GM04504 (cell line): ENCODE measurements at places on chromosomes 6 and 20.

GRCh38 chr6:163438940-163439335 is 24.4 kb downstream of the QKI start:
- DNase-seq: no peak

GRCh38 chr20:62405108-62405980 is 1.7 kb downstream of the CABLES2 start:
- peak; percentile 15 for DNase-seq

GRCh38 chr6:125846292-125847024 is 55.7 kb downstream of the NCOA7 start:
- no peak for DNase-seq

DNA sequence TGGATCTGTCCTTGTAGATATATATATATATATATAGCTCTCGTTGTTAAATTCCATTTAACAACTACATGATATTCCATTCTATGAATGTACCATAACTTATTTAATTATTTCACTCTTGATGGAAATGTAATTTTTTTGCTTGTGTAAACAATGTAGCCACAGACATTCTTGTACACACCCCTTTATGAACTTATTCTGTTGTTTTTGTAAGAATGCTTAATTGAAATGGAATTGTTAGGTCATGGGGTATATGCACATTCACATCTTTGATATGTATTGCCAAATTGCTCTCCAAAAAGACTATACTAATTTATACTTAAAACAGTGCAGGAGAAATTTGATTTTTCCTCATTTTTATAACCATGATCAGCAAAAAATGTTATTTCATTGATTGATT is 67.2 kb downstream of the MAP3K4 start:
- DNase-seq: no peak

- no peak for DNase-seq
Observed at GRCh38 chr6:15442467-15442866, 196.6 kb downstream of the JARID2 start.

DNA sequence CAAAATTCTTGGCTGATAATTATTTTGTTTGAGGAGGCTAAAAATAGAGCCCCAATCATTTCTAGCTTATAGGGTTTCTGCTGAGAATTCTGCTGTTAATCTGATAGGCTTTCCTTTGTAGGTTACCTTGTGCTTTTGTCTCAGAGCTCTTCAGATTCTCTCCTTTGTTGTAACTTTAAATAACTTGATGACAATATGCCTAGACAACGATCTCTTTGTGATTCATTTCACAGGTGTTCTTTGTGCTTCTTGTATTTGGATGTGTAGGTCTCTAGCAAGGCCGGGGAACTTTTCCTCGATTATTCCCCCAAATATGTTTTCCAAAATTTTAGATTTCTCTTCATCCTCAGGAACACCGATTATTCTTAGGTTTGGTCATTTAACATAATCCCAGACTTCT is 376.5 kb upstream of the MAN1A1 start:
- no peak for DNase-seq

DNA sequence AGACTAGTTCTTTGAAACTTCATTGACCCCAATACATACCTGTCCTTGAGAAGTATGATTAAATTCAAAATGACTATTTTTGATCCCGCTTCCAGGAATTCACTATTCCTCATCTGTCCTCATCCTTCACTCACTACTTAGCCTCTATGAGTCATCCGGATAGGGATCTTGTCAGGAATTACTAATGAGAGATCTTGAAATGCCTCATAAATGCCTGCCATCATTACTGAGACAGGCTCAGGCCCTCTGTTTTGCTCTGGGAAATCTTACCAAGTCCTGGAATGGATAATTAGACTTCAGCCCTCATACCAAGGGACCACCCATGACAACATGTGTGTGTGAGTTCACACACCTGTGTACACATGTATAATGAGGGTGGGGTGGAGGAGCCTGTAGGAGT is 2.8 kb upstream of the CYP24A1 start:
- no peak for DNase-seq

- DNase-seq: no peak
Observed at GRCh38 chr6:16273256-16273655, 34.9 kb downstream of the GMPR start.

- no peak for DNase-seq
Observed at GRCh38 chr6:6723921-6724538, 135.5 kb downstream of the LY86 start.

GRCh38 chr6:7554533-7555275 is 13.2 kb downstream of the DSP start:
- DNase-seq: no peak

GRCh38 chr6:79755967-79756366 is 124.8 kb downstream of the SH3BGRL2 start:
- DNase-seq: no peak

DNA sequence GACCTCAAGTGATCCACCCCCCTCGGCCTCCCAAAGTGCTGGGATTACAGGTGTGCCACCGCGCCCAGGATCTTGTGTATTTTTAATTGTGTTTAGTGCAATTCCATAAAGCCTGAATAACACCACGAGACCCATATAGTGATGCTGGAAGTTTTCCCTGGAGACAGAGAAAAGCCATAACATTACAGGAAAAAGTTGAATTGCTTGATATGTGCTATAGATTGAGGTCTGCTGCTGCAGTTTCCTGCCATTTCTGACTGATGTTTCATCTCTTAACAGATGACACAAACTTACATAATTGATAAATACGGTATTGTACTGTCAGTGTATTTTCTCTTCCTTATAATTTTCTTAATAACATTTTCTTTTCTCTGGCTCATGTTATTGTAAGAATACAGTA is 7.3 kb upstream of the UBD start:
- DNase-seq: no peak

- DNase-seq: no peak
Observed at GRCh38 chr20:7938058-7938457, 2.2 kb downstream of the HAO1 start.

DNA sequence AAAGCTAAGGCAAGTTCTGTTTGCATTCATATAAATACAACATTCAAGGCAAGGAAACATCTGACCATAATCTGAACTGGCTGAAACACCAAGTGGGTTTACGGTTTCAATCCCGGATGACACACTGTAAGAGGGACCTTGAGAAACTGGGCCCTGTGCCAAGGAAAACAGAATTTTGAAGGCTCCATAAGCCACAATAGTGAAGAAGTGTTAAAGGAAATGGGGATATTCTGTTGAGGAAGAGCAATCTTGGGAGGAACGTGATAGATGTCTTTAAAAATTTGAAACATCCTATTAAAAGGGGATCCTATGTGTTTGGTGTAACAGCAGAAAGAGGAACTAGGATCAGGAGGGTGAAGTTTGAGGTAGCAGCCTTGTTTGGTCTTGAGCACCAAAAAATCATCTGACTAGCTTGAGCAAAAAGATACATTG is 82.4 kb upstream of the TAB2 start:
- DNase-seq: no peak

DNA sequence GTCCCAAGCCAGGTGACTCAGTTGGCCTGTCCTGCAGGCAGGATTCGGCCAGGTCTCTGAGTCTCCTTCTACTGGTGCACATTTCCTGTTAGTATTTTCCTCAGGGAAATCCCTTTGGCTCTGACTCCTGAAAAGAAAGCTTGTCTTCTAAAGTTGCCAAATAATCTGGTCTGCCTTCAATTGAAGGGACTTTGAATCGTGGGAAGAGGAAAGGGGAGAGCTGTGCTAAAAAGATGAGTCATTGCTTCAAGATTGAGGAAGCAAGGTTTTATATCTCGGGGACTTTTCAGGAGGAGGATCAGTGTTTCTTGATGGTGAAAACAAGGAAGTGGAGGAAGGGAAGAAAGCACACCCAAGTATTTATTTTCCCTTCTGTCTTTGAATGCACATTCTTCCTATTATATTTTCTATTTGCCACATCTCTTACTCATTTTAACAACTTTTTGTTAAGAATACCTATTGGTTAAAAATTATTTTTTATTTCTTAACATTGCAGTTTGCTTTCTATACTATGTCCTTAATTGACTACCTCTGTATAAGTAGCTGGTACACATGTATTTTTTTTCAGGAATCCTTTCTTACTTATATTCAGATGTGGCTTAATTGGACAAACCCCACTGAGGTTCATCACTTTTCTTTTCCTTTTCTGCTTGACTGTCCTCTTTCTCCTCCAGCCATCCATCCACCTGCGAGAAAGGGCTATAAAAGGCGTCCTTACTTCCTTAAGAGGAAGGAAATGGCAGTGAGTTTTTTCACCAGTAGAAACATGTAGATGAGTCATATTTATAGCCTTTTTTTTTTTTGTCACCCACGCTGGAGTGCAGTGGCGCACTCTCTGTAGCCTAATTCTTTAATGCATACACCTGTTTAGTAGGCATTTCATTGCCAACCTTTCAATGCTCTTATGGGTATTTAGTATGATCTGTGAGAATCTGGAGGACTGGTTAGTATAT is 15.0 kb upstream of the IFNGR1 start:
- DNase-seq: peak; percentile 77

GRCh38 chr20:10939331-10939941 is 265.6 kb upstream of the JAG1 start:
- DNase-seq: no peak

GRCh38 chr6:162090734-162091133 is 636.8 kb downstream of the PRKN start:
- peak; percentile 29 for DNase-seq

GRCh38 chr6:89874438-89874837 is 19.8 kb upstream of the GJA10 start:
- no peak for DNase-seq

GRCh38 chr20:14481863-14482262 is 144.5 kb upstream of the FLRT3 start:
- peak; percentile 42 for DNase-seq

DNA sequence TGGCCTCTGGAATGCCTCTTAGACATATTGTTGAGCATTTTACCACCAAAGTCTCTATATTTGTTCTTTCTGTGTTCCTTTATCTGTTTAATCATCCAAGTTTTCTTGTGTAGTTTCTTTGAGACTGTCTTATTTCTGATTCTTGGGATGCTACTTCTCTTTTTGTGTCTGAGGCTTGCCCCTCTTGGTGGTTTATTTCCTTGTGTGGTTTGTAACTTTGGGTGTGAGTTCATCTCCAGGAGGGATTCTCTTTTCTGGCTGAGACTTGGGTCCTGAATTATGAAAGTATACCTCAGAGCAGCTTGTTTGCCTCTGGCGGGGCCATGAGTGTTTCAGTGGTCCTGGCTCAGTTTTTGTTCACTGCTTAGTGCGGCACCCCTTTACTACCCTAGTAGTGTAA is 33.9 kb downstream of the PPARD start:
- DNase-seq: no peak

- DNase-seq: no peak
Observed at GRCh38 chr6:154732538-154733182, 556 bp upstream of the SCAF8 start.

- DNase-seq: no peak
Observed at GRCh38 chr6:6412221-6412620, 91.8 kb upstream of the F13A1 start.

DNA sequence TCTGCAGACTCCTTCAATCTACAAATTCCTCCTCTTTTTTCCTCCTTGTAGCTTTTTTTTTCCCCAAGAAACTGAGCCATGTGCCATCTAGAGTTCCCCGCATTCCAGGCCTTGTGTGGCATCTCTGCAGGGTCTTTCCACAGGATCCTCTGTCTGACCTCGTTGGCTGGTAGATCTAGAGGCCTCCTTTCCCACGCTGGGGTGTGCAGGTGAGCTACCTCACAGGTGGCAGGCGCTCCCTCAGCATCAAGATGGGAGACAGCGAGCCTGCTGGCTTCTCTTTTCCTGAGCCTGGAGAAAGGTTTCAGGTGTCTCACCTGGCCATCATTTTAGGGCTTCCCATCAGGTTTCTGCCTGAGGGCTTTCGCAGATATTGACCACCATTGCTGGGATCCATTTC is 9.6 kb upstream of the NELFCD start:
- no peak for DNase-seq

DNA sequence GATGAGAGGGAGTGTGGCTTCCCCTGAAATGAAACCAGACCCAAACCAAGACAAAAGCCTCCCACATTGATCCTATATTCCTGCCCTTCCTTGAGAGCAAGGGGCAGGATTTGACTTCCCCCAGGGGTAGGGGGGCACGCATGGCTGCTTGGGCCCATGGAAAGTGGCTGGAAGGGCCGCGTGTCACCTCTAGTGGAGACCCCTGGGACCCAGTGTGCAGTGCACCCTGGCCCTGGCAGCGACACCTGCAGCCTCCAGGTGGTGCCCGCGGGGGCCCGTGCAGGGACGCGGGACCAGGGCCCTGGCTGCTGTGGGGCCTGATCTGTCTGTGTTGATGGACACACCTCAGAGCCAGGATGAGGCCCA is 18.0 kb upstream of the SLCO4A1 start:
- DNase-seq: no peak

GRCh38 chr20:32536851-32537656 is 48.1 kb downstream of the NOL4L start:
- DNase-seq: no peak

DNA sequence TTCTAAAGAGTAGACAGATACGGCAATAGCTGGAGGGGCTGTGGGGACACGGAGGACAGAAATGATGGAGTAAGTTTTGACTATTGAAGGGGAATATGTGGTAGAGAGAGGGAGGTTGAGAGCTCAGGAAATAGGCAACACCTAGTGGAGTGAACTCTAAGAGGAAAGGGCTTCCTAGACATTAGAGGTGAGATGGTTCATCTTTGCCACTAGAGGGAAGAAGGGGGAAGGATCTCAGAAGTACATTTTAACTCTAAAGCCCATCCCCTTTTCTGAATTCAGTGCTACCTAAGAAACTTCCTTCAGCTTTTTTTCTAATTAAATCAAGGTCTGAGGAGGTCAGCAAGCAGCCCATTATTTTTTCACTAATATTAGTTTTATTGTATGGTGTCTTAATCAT is 689.4 kb upstream of the MAP3K7 start:
- no peak for DNase-seq

DNA sequence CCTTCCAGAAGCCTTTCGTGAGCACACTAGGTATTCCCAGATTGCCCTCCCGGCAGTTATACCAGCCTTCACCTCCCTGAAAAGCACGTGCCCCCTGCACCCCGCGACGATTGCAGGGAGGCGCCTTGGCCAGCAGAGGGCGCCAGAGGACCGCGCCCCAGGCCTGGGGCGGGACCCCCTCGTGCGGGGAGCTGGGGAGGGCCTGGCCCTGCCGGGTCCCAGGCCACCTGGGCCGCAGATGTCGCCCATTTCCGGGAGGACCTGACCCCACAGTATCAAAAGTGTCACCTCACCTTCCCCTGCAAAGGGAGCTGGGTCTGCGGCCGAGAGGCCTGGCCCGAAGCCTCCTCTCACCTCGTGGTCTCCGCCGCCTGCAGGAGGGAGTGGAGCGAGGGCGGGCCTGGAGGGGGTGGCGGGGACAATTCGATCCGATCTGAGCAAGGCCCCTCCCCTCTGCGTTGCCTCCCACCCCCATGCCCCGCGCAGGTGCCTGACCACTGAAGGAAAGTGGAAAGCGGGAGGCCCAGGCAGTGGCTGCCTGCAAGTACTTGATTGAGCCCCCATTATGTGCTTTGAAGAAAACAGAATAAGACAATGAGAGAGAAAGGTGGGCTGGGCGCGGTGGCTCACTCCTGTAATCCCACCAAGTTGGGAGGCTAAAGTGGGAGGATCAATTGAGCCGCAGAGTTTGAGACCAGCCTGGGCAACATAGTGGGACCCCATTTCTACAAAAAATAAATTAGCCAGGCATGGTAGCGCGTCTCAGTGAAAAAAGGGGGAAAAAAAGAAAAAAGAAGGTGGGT is 3.5 kb upstream of the SNAI1 start:
- DNase-seq: no peak

GRCh38 chr6:45858691-45859090 is 157.0 kb downstream of the CLIC5 start:
- no peak for DNase-seq
